ENCODE measurements at places on chromosomes 12 and 14.

DNA sequence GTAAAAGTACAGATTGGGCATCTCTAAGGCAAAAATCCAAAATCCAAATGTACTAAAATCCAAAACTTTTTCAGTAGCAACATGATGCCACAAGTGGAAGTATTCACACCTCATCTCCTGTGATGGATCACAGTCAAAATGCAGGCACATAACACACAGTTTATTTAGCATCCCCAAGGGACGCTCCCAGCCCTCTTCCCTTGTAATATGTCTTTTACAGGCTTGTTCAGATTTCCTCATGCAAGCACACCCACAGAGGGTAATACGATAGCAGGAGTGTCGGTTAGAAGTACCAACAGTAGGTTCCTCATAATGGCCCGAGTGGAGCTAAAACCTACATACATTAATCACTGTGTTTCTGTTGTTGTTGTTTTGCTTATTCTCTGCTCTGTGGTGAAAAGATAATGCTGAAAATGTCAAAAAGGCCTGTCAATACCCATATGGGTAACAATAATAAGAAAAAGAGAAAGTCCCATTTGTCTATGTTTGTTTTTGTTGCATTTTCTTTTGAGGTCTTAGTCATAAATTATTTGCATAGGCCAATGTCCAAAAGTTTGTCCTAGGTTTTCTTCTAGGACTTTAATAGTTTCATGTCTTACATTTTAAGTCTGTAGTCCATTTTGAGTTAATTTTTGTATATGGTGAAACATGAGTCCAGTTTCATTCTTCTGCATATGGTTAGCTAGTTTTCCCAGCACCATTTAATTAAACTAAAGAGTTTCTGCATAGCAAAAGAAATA lies 133.1 kb downstream of the LRIG3 start:
- no peak for DNase-seq

DNA sequence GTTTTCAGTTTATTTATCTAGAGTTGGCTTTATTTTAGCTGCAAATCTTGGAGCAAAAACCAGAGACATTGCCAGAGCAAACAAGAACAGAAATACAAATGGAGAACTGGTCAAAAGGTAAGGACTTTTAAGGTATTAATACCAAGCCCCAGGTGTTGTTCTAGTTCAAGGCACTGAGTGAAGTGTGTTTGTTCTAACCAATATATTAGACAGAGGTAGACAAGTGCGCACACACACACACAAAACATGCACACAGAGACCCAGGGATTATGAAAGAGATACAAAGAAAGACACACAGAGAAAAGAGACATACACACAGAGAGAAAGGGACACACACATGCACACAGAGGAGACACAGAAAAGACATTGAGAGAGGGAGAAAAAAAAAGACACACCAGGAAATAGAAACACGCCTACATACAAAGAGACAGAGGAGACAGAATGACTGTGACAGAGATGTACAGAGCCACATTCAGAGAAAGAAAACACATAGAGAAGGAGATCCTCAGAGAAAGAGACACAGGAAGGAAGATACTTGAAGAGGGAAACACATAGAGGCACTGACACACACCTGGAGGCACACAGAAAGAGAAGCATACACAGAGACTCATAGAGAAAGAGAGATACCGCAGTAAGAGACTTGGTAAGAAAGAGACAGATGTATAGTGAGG lies 50.2 kb downstream of the MIPOL1 start:
- DNase-seq, result no peak

- DNase-seq, result no peak
These were observed 182.0 kb downstream of the DAD1 start for GRCh38 chr14:22407033-22407432.

DNA sequence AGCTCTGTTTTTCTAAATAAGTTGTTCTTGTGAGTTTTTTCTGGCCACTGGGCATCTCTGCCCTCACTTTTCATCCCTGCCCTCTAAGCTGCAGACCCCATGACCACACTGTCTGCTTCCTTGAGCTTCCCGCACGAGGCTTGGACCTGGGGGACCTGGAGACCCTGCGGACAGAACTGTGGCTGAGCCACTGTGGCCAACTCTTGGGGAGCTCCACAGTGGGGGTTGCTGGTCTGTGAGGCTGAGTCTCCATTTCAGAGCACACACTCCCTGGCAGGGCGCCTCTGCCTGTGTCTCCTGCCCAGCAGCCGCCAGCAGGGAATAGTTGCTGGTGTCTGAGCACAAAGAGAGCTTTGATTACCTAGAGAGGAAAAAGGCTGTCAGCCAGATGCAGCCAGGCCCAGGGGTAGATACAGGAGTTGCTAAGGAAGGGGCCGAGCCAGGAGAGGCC lies 13.1 kb upstream of the RIN3 start:
- no peak for DNase-seq

DNA sequence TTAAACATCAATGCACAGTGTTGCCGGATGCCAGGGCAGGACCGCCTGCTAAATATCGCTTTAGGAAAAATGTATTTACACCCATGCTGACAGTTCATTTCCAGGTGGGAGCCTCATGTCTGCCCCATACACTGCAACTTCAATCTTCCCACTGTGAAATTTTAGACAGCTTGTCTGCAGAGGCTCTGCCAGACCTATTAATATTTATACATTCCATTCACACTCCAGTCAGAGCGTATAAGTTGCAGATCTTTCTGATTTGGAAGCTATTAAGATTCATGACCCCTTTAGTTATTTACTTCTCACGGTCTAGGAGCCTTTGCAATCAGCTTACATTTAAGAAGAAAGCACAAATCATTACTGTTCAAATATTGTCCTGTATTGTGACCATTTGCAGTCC lies 357.4 kb downstream of the ATP23 start:
- DNase-seq, result no peak

GRCh38 chr14:50342221-50343078 lies 30.3 kb downstream of the DMAC2L start:
- DNase-seq, result peak; percentile 71

DNA sequence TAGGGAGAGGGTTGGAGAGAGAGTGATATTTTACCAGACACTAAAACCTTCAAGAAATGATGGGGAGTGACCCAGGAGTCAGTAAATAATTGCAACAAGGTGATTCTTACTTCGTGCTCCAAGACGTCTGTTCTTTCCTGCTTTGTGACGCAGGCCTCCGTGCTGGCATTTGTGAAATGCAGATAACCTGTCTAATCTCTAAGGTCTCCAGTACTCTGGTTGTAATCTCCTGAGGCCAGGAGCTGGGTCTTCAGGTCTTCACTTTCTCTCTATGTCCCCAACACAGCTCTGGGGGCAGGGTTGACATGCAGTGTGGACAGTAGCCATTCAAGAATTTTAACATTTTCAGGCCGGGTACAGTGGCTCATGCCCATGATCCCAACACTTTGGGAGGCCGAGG lies 53.1 kb downstream of the CD9 start:
- no peak for DNase-seq

GRCh38 chr12:98909746-98910145 lies 264.7 kb downstream of the APAF1 start:
- DNase-seq, result no peak

DNA sequence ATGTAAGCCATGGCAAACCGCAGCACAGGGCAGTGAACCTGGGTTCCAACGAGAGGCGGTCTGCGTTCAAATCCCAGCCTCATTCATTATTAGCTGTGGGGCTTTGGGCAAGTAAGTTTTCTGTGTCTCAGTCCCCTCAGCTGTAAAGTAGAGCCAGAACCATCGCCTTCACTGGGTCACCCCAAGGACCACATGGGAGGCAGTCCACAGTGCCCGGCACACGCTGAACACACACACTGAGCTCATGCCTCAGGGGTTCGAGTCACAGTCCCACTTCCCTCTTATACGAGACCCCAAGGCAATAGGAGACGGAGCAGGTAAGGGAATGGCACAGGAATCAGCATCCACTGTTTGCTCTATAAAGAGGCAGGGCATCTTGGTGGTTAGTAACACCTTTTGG lies 19.1 kb downstream of the LRTM2 start:
- no peak for DNase-seq

DNA sequence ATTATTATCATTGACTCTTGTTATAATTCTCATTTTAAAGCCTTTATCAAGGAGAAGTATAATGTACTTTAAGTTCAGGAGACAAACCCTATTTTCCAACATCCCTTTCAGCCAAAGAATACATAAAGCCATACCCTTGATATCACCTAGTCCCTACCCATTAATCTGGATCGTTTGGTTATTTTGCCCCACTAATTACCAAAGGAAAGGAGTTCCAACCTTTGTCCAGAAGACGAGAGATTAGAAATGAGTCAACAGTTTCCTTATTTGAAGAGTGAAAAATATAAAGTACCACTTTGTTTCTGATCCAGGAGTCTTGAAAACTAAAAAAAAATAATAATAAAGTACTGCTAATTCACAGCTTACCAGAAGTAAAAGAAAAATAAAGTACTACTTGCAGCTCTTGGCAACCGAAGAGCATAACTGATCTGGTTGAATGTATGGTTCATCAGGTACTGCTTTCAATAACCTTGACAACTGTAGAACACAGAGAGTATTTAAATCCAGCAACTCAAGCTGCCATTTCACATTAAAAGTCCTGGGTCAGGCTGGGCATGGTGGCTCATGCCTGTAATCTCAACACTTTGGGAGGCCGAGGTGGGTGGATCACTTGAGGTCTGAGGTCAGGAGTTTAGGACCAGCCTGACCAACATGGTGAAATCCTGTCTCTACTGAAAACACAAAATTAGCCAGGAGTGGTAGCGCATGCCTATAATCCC lies 33.7 kb downstream of the LIMA1 start:
- peak; percentile 65 for DNase-seq

GRCh38 chr12:88122666-88123065 lies 19.2 kb downstream of the CEP290 start:
- no peak for DNase-seq

DNA sequence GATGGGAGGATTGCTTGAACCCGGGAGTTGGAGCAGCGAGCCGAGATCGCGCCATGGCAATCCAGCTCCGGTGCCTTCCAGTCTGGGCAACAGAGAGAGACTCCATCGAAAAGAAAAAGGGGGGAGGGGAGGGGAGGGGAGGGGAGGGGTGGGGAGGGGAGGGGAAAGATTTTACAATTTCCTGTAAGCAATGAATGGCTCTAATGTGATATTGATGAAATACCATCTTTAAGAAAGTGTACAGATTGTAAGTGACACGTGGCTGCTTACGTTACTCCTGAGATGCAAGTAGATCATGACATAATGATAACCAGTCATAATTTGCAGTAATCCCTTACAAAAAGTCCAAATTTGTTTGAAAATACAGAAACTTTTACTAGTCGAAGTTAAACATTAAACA lies 1.4 kb downstream of the SLC25A21 start:
- DNase-seq, result no peak

GRCh38 chr12:19926266-19926665 lies 442.1 kb upstream of the PDE3A start:
- no peak for DNase-seq

DNA sequence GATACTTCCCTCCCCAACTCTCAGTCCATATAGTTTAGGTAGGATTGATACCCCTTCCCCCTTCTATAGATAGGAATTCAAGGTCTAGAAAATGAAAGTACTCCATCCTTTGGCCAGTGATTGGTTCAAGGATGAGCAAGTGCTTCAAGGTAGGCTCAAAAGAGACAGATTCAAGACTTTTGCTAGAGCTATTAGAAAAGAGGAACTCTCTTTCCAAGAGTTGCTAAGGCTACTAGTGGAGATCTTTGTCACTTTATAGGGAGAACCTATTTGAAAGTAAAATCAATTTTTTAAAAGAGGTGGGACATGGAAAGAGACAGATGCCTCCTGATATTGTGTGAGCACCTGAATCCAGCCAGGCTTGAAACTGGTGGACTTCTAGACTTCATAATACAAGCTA lies 17.5 kb downstream of the POLE2 start:
- no peak for DNase-seq

DNA sequence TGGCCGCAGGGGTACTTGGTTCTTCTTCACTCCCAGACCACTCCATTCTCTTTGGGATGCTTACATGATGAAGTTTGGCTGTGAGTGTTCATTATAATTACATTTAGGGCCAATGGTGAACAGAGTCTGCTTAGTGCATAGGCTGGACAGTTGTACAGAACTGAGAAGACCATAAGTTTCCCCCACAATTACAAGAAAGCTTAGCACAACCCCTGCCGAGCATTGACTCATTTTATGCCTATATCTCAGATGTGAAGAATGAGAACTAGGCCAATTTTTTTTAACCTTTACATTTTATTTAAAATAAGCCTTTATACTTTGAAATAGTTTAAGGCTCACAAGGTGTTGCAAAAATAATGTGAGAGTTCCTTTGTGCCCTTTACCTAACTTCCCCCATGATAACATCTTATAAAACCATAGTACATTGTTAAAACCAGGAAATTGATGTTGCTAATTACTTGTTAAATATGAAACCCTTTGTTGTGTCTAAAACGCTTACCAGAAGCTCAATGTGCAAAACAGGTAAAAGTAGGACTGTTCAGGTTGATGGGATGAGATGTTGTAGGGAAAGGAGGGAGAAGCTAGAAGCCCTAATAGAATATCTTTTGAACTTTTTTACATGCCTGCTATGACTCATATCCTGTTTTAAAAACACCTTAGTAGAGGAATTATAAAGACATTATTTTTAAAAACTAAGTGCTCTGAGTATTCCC lies 47.2 kb downstream of the ALDH1L2 start:
- DNase-seq, result peak; percentile 50

DNA sequence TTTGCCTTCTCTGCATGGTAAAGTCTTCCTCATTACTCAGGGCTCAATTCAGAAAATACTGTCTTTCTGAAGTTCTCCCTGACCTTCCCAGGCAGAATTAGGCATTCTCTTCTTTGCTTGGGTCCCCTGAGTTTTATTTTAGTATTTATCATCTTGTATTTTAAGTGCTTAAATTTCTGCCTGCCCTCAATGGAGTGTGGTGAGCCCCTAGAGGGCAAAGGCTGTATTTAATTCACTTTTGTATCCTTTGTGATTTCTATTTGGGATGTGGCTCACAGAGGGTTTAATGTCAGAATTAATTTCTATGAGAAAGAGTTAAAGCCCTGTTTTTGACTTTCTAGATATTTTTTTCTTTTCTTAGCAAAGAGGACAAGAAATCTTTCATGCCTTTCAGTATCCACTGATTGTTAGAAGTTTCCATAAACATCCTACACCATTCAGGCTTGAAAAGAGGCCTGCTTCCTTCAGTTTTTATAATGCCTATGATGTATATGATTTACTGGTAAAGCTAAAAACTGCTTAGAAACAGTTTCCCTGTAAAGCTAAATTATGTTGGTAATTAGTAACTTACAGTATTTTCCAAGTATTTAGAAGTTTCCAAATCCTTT lies 55.6 kb upstream of the PTPRB start:
- DNase-seq, result no peak

- no peak for DNase-seq
These were observed 89.8 kb downstream of the CHST11 start for GRCh38 chr12:104546575-104546974.

DNA sequence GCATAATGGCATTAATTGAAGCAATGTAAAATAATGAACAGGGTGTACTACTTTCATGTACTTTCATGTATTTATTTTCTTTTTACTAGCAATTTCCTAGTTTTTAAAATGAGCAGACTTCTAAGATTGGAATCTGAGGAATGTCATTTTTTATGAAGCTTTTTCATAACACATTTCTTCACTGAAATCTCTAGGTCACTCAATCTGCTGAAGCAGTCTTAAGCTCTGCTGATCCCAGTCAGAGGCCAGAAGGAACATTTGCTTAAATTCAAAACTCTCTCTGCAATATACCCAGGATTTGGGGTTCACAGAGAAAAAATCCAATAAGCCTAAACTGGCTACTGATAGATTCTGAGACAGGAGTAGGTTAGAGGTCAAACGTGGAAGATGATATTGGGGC lies 73.6 kb upstream of the CNTN1 start:
- DNase-seq, result no peak

- no peak for DNase-seq
These were observed 163.0 kb upstream of the TMCC3 start for GRCh38 chr12:94813314-94813713.

All from T-helper 2 cell (primary cell).